KG1 (cell line): ENCODE measurements at places on chromosomes 12 and 14.

DNA sequence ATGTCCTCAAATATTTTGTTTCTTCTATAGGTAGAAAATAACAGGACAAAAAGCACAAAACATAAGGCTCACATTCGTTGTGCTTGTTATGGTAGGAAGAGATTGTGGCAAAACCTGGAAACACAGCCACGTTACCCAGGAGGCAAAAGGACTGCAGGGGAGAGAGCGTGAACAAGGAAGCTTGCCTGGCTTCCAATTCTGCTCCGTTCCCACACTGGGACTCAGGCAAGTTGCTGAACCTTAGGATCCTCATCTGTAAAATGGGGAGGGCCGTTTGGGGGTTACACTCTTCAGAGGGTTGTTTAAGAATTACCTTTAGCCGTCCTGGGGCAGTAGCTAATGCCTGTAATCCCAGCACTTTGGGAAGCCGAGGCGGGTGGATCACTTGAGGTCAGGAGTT lies 205.3 kb downstream of the SSPN start:
- DNase-seq, result no peak

DNA sequence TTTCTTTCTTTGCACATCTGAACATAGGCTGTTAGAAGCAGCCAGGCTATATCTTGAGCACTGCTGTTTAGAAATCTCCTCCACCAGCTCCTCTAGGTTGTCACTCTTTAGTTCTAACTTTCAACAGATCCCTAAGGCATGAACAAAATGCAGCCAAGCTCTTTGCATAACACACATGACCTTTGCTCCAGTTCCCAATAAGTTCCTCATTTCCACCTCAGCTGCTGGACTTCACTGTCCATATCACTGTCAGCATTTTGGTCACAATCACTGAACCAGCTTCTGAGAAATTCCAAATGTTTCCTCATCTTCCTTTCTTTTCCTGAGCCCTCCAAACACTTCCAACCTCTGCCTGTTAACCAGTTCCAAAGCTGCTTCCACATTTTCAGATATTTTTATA lies 27.6 kb upstream of the C14orf132 start:
- DNase-seq, result no peak

DNA sequence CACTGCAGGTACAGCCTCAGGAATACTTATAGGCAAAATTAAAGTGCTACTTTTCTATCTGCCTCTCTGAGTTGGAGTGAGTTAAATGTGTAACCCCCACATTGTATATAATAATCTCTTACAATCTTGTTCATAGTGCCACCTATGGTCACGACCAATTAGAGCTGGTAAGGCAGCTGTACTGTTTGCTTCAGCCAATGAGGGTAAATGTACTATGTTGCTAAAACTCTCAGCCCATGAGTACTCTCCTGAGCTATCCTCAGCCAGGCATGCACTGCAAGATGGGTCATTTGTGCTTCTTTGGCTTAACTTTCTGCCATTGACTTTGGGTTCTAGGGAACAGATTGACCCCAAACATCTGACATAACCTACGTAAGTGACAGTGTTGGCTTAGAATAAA lies 15.0 kb upstream of the MDM2 start:
- no peak for DNase-seq

DNA sequence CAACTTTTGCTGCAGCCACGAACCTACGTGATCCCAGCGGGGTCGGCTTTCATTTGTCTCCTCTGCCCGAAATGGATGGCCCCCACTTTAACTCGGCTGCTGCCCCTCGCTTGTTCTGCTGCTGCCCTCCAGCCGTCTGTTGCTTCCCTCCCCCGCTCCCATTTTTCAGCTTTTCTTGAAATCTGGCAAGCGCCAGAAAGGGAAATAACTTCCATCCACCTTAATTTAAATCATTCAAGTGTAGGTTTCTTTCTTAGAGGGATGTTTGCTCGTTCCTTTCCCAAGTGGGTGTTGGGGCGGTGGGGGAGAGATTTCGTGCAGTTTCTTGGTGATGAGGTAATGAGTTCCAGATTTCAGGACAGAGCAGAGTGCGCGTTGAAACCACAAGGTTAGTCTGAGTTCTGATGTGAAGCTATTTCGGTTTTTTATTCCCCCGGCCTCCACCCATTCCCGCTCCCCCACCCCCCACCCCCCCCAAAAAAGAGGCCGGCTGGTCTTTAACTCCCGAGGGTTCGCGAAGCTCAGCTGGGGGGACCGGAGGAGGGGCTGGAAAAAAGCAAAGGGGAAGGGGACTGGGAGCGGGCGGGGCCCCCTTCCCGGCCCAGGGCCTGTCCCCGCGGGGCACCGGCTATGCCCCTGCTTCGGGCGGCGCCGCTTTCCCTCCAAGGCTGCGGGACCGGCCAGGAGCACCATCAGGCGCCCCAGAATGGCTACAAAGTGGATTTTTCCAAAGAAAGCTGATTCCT lies 2.2 kb upstream of the ZFP36L1 start:
- DNase-seq, result no peak

GRCh38 chr14:75279763-75280290 lies 1.2 kb downstream of the FOS start:
- DNase-seq, result no peak

GRCh38 chr12:3641428-3642018 lies 111.4 kb downstream of the CRACR2A start:
- DNase-seq, result no peak

GRCh38 chr14:51041883-51042282 lies 53.0 kb downstream of the TRIM9 start:
- DNase-seq, result no peak

- DNase-seq, result no peak
Observed at GRCh38 chr14:49769171-49769570, 1.2 kb downstream of the KLHDC2 start.

GRCh38 chr12:25388183-25388582 lies 137.5 kb upstream of the KRAS start:
- no peak for DNase-seq

DNA sequence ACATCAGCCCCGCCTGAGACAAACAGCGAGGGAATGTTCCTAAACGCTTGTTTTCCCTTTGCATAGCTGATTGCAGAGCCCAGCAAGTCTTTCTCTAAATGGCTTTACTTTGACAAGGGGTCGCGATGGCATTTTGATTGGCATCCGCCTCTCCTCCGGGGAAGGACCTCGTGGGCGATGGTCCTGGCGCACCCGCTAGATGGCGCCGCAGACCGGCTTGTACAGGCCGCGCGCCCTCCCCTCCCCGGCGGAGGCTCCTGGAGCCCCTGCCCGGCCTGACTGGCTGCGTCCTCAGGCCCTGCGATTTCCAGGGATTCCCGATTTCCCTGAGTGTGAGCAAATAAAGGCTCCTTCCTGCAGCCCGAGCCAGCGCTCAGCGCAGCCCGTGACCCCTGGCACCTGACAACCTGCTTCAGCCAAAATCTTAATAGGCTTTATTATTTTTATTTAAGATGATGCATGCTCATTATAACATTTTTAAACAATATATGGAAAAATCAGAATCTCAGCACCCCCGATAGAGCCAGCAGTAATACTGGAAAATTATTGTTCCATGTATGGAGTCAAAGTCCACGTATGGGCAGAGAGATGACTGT lies 468.3 kb downstream of the AACS start:
- no peak for DNase-seq

- DNase-seq, result no peak
Observed at GRCh38 chr14:41668356-41668755, 61.7 kb downstream of the LRFN5 start.

GRCh38 chr14:29528889-29529288 lies 398.8 kb downstream of the PRKD1 start:
- no peak for DNase-seq

DNA sequence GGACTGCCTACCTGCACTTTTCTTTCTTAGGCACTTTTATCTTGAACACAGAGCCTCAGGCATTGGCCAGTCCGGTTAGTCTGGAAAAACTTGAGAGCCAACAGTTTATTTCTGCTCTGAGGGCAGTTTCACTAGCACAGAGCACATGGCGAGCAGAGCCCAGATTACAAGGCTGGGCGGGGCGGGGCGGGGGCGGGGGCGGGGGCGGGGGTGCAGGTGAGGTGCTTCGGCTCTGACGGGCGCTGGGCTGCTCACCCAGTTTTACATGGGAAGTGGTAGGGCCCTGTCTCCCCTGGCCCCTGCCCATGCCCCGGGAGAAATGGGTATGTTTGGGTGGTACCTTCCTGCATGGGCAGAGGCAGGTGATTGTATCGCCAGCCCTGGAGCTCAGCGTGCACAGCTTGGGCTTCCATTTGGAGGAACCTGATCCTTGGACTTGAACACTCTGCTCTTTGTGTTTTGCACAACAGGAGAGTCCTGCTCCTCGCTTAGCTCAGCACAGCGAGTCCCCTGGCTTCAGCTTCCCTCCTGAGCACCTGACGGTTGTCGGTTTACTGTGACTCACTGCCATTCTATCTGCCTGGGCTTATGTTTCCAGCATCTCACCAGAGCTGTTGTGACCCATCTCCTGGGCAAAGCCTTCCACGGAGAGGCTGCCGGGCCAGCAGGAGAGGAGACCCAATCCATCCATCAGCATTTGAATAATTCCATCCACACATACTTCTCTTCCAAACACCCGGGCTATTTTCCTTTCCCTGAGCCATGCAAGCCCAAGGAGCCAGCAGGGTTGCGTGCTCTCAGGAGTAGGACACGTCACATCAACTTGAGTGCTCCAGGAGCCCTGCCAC lies 108.5 kb downstream of the ARF6 start:
- no peak for DNase-seq

GRCh38 chr12:76142305-76142704 lies 57.8 kb upstream of the NAP1L1 start:
- no peak for DNase-seq
